ENCODE measurements at places on chromosomes 7 and 10.

- DNase-seq, result no peak
These were observed 5.0 kb upstream of the TASOR2 start for GRCh38 chr10:5679606-5680005.

DNA sequence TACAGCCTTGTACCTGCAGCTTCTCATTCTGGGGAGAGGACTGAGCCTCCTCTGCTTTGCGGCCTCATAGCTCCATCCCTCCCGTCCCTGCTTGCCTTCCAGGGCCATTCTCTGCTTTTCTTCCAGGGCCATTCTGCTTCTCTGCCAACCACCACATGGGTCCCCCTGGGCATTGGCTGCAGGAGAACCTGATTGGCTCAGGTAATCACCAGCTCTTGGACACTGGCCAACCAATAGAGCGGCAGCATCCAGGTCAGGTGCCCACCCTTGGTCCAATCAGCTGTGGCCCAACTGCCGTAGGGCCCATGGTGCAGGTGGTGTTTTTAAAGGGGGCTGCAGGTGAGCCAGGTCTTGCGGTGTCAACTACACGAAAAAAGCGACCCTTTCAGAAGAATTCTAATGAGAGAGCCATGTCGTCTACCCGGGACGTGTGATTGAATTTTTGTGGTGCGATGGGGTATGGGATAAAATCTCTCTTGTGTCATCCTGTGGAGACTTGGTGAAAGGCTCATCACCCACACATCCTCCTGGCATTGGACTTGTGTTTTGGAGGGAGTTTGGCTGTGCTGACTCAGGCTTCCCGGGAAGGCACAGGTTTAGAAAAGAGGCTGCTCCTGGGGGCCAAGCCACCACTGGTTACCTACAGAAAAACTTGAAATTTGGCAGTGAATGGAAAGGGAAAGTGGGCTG lies 46.0 kb upstream of the PODXL start:
- no peak for DNase-seq

- no peak for DNase-seq
These were observed 483.1 kb downstream of the GALNT17 start for GRCh38 chr7:71615017-71615416.

GRCh38 chr7:128453836-128454804 lies 1.6 kb upstream of the HILPDA start:
- DNase-seq, result no peak

DNA sequence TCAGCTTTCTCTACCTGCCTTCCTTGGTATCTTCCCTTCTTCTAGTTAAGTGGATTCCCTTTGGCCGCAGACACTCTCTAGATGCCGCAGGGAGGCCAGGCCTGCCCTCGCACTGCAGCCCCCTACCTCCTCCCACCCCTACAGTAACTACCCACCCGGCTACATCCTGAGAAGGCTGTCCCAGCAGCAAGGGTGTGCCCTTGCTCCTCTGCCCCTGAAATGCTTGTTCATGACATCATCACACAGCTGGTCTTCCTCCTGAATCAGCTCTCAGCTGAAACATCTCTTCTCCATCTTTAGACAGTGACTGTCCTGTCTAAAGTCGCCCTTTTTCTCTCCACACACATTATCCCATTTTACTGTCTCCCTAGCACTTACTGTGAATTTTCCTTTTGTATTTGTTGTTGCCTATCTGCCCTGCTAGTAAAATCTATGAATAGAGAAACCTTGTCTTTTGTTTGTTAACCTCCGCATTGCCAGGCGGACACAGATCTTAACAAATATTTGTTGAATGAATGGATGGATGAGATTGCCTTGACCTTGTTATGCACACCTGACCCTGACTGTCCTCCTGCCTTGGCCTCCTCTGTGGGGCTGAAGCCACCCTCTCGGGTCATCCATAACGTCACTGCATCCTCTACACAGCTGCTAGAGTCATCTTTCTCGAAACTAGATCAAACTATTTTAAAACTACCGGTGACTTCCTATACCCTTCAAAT lies 108.9 kb upstream of the GATA3 start:
- no peak for DNase-seq

GRCh38 chr7:92609921-92610518 lies 19.8 kb upstream of the FAM133B start:
- no peak for DNase-seq

DNA sequence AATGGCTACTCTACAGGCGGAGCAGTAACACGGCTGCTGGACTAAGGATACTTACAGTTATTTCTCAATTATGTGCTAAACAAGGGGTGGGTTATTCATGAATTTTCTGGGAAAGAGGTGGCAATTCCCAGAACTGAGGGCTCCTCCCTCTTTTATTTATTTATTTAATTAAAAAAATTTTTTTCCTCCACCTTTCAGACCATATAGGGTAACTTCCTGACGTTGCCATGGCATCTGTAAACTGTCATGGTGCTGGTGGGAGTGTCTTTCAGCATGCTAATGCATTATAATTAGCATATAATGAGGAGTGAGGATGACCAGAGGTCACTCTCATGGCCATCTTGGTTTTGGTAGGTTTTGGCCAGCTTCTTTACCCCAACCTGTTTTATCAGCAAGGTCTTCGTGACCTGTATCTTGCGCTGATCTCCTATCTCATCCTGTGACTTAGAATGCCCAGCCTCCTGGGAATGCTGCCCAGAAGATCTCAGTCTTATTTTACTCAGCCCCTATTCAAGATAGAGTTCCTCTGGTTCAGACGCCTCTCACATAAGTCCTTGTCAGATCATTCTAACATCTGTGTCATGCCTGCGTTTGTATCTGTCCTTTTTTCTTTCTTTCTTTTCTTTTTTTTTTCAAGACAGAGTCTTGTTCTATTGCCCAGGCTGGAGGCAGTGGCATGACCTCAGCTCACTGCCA lies 15.9 kb upstream of the STOX1 start:
- DNase-seq, result no peak

DNA sequence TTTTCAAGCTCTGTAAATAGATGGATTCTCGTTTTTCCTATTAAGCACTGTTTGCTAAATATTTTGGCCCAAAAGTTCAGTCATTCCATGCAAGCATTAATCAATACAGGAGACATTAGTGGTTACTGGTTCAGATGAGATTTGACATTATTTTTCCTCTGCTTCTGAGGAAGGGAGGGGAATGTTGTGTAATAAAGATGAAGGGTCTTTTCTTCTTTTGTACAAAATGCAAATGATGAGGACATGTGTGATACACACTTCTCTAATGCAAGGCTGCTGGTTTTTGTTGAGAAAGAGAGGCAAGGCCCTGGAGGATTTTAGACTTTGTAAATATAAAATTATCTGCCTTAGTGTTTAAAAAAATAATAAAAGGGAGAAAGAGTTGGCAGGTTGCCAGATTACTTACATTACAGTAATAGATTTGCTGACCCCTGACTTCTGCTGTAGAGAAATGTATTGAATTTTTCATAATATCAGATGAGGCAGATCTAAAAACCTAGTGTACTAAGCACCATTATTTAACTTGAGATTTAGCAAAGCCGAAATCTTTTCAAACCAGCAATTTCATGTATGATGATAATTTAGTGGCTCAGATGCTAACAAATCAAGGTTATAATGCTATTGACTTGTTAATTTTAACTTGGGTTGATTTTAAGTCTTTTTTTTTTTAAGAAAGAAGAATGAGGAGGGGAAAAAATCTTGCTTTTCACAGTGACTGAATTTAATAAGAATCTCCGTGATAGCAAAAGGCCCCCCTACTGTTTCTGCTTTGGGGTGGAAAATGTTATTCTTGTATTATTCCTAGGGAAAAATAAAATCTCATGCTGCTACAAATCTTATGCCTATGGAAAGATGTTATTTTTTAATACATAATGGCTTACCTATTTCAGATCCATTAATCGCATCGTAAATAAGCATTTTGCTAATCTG lies 180.1 kb downstream of the ARID5B start:
- DNase-seq, result no peak

DNA sequence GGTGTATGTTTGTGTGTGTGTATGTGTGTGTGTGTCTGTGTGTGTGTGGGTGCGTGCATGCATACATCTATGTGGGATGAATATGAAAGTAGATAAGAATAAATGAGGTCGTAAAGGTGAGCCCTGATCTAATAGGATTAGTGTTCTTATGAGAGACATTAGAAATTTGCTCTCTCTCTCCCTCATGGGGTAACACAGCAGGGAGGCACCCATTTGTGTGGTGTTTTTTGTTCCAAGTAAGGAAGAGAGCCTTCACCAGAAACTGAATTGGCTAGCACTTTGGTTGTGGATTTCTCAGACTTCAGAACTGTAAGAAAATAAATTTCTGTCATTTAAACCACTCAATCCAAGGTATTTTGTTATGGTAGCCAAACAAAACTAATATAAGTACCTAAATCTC lies 353.7 kb upstream of the CHRM2 start:
- no peak for DNase-seq

GRCh38 chr10:79346388-79347225 lies 662 bp upstream of the PPIF start:
- DNase-seq, result no peak

GRCh38 chr10:100847440-100847839 lies 65.3 kb upstream of the SLF2 start:
- DNase-seq, result no peak

GRCh38 chr7:340200-340937 lies 50.4 kb downstream of the FOXL3 start:
- DNase-seq, result no peak

- DNase-seq, result no peak
These were observed 72.6 kb downstream of the OSBPL3 start for GRCh38 chr7:24907311-24907886.

DNA sequence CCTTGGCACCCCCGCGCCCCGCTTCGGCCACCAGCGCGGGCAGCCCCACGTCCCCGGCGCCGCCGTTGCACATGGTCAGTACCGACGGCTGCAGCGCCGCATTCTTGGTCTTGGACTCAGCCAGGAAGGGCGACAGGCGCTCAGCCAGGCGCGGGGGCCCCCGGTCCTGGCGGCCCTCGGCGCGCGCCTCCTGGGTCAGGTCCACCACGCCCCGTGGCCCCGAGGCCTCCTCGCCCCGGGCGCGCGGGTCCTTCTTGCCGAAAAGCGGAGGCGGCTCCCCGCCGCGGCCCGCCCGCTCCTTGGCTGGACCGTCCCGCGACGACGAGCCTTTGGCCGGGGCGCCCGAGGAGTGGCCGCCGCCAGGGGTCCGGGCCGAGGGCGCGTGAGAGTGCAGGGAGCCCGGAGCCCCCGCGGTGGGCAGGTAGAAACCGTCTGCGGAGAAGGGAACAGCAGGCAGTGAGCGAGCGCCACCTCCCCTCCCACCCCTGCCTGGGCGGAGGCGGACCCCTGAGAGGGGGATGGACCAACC lies 34.7 kb downstream of the TNRC18 start:
- DNase-seq, result no peak

DNA sequence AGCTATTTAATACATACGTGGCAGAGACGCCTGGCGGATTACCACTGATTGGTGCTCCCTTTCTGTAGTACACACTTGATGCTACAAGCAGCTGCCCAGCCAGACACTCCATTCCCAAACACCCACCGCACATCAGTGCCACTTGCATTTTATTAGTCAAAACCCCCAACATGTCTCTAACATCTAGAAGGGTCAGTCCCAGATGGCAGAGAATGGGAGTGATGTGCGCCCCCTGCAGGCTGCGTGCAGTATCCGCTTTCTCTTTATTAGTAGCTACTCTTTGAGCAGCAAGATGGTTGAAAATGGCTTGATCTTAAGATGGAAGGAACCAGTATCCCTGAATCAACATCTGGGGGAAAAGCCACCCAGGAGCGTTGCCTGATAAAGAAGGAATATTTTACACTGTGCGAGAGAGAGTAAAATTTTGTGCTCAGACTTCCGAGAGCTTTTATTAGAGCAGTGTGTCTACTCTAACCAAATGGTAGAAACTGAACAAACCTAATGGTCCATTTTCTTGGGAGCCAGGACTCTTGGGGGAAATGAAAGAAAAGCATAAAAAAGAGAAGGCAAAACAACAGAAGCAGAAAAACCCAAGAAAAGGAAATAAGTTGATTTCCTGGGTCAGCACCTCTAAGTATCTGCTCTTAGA lies 78.3 kb downstream of the ST8SIA6 start:
- DNase-seq, result peak; percentile 57

- no peak for DNase-seq
These were observed 5.7 kb downstream of the TNS3 start for GRCh38 chr7:47576031-47576865.

DNA sequence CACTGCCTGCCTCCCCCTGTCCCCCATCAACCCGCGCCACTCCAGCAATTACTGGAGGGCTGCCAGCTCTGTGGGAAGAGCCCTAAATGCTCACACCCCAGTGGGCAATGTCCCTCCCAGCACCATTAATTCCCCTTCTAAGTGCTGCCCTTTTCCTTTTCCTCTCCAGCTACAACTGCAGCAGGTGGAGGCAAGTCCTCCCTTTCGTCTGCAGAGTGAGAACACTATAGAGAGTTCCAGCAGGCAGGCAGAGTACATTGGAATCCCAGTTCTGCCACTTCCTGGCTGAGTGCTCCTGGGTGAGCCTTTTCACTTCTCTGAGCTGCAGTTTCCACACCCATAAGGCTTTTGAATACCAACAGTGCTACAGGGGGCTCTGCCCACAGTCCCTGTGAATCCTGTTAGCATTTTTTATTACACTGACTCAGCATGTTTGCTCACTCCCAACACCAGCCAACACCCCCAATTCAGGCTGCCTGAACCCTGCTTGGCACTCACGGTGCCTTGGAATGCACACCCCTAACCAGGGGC lies 447.0 kb downstream of the GRID1 start:
- no peak for DNase-seq

All from iPS DF 6.9 (cell line).